Caki2 (cell line): ENCODE measurements at places on chromosomes 3 and 15.

DNA sequence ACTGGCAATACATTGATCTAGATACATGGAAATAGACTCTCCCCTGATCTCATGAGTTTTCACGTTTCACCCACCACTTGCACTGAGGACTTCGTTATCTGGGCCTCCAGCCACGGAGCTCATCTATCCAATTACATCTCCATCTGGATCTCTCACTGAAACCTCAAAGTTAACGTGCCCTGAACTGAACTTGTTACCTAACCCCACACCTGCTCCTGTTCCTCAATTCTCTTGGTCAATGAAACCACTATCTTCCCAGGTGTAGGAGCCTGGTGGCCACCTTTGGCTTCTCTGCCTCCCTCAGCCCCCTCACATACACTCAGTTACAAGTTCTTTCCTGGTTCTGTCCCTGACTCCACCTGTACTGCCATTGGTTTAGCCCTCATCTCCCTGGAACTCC, 9.7 kb downstream of the DGKG start:
- DNase-seq = no peak

DNA sequence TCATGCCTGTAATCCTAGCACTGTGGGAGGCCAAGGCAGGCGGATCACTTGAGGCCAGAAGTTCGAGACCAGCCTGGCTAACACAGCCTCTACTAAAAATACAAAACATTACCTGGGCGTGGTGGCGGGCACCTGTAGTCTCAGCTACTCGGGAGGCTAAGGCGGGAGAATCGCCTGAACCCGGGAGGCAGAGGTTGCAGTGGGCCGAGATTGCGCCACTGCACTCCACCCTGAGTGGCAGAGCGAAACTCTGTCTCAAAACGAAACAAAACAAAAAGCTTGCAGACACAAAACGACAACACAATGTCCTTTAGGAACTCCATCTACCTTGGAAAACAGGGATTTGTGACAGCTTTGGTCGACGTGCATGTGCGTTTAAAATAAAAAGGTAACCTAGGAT, 716 bp upstream of the KLHL24 start:
- no peak for DNase-seq

- DNase-seq = no peak
These were observed 3.6 kb downstream of the CRTAP start for GRCh38 chr3:33117461-33117860.

- no peak for DNase-seq
These were observed 57.5 kb upstream of the LMOD3 start for GRCh38 chr3:69179740-69180372.

DNA sequence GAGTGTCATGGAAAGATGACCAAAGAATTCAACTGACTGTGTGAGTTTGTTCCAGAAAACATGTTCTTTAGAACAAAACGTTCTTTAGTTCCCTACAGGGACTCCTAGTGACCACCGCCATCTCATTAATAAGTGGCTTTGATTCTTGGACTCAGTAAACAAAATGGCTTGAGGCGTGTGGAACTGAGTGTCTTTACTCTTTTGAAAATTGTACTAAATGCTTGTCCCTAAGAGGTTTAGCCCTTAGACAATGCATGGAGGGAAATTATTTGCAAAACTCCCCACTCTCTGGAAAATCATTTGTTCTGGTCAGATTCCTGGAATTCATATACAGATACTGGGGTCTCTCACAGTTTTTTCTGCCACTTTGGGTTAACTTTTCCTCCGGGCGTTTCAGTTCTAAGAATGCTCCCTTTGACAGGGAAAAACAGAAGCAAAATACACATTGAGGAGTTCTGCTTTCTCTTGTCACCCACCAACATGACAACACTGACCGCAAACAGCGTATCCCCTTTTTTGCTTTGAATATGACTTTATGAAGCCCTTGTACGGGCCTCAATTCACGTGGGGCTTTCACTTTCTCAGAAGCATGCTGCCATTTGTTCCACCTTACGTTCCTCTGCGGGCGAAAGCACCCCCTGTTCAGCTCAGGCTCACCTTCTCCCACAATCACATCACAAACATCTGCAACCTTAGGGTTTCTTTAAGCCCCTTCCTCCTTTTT, 15.3 kb upstream of the NRROS start:
- DNase-seq = no peak

GRCh38 chr3:138361561-138361971, 13.2 kb downstream of the MRAS start:
- peak; percentile 87 for DNase-seq

GRCh38 chr3:48024401-48024800, 8.2 kb upstream of the MAP4 start:
- DNase-seq = no peak
